ENCODE measurements at places on chromosomes 16 and 17.

DNA sequence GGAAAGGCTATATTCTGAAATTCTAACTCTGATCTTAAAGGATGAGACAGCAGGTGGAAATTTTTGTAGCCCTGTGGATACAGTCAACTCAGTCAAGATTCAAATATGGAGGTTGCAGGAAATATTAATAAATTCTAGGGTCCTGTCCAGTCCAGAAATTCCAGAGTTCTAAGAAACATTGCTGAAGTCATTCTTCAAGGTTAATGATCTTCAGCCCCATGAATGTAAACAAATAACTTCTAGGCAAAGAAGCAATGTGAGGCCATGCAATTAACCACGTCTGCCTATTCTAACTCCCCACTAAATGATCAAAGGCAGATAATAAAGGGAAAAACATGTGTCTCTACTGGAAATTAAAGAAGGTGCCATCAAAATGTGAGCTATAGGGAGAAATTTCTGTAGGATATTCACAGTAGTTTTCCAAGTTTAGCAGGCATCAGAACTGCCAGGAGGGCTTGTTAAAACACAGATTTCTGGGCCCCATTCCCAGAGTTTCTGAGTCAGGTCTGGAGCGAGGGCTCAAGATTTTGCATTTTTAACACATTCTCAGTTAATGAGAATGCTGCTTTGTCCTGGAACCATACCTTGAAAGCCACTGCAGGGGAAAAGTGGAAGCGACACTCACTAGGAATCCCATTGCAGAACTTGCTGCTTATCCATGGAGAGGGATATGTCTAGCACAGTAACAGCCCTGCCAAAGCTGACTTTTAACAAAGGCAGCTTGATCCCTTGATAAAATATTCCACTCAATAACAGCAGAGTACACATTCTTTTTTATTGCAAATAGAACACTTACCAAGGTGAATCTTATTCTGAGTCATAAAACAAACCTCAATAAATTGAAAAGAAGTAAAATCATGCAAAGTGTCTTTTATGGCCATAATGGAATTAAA, 61.8 kb downstream of the DNAH3 start:
- DNase-seq: no peak

GRCh38 chr17:43577664-43578403, 31.7 kb upstream of the ETV4 start:
- DNase-seq: no peak

- DNase-seq: no peak
Measured at GRCh38 chr17:38918916-38919315, 6.5 kb upstream of the LASP1NB start.

DNA sequence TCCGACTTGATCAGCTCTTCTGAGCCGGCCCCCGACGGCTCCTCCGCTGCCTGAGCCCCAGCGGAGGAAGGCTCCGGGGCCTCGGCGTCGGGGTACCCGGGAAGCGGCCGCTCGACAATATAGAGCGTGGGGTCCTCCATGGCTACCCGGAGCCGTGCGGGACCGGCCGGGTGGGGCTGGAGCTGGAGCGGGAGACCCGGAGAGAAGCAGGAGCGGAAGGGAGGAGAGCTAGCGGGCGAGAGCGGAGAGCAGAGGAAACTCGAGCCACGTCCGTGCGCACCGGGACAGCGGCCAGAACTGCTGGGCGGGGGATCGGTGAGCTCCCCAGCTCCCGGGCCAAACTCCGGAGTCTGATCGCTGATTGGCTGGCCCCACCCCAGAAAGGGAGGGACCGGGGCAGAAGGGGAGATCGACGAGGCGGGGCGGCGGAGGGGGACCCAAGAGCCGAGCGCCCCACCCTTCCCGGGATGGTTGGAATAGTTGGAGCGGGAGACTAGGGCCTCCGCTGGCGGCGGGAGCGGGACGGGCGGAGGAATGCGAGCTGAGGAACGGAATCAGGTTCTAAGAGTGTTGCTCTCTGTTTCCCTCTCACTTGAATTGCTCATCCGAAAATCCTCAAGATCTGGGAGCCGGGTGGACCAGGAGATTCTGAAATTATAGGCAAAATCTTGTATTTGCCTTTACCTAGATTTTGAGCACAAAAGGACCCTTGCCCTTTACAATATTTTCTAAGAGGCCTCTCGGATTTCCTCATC, at the start of gene CAVIN1:
TSS of gene CAVIN1 (minus strand) at position 299 of the 755 bp plus-strand sequence. CDS start at position 140, 159 bp downstream.
- no peak for DNase-seq

DNA sequence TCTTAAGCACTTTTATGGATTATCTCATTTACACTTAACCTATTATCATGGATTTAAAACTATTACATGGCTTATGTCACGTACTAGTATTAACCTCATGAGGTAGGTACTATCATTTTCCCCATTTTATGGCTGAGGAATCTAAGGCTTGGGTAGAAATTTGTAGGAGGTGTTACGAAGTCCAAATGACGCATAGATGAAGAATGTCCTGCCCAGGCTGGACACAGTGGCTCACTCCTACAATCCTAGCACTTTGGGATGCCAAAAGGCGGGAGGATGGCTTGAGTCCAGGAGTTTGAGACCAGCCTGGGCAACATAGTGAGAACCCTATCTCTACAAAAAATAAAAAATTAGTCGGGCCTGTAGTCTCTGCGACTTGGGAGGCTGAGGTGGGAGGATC, 4.8 kb upstream of the C1QL1 start:
- DNase-seq: no peak

DNA sequence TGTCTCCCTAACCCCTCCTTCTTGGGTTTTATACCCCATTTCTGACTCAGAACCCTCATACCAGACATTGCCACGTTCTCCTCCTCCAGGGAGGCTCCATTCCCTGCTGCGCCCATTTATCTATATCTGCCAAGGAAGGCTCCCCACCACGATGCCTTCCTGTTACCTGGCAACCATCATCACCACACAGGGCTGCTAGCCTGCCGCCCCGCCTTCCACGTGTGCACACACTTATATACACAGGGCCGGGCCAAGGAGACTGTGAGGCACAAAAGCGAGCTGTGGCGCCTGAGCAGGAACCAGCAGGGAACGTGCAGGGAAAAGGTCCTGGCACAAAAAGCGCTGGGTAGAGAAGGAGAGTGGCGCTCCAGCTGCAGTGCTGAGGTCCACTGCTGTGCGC, 261.8 kb downstream of the CBLN1 start:
- DNase-seq: no peak
